ENCODE measurements at places on chromosomes 4 and X. TPM values are rescaled to one million over a fixed set of nuclear protein-coding genes. Genes with fewer than 3 reads are reported as not detected.

Gene HSFX2
- not detected for total RNA-seq

Gene EMD
- 58.6 TPM for total RNA-seq

Gene CT47A1
- total RNA-seq = not detected

Gene PIN4
- 3.1 TPM for total RNA-seq

DNA sequence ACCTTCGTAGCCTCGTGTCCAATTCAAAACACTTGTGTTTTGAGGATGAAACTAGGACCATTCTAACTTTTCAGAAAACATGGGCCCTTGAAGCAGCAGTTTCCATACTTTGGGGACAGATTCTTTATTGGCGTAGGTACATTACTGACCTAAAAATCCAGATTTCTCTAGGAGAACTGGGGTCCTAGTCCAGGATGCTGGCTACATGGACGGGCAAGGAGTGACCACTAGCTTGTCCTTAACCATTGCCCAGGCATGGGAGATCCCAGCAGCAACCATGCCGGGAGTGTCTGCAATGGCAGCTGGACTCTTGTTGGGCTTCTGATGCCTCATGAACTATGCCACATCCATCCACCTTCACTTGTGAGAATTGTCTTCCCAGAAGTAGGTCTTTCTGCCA, 62.2 kb upstream of the WDR1 start:
- DNase-seq = no peak

DNA sequence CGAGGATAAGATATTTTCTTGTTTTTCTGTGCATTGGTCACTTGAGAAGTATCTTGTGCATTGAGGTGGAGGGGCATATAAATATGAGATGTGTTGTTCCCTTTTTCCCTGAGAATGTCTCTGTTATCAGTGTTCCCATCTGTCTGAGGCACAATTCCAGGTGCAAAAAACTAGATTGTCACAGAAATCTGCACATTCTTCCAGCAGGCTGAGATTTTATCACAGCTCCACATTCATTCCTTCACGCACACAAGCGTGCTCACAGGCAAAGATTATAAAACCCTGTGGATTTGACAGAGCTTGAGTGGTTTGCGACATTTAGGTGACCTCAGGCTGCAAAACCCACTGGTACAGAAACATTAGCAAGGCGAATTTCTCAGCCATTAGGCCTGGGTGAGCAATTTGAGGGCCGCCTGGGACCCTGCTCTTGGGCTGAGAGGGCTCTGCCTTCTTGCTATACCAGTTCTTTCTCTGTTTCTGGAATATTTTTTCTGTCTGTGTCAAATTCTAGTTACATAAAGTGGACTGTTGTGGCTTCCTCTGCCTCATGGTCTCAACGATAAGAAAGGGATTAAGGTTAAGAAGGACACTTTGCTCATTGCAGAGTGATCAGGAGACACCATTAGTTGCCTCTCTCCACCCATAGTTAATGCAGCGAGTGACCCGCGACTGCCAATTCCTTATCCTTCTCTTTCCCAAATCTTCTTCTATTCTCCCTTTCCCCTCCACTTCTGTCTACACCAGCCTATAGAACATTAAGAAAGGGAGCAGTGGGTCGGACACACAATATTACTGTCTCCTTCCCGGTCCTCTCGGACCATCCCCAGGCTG, 86.7 kb upstream of the C1QTNF7 start:
- DNase-seq = no peak

DNA sequence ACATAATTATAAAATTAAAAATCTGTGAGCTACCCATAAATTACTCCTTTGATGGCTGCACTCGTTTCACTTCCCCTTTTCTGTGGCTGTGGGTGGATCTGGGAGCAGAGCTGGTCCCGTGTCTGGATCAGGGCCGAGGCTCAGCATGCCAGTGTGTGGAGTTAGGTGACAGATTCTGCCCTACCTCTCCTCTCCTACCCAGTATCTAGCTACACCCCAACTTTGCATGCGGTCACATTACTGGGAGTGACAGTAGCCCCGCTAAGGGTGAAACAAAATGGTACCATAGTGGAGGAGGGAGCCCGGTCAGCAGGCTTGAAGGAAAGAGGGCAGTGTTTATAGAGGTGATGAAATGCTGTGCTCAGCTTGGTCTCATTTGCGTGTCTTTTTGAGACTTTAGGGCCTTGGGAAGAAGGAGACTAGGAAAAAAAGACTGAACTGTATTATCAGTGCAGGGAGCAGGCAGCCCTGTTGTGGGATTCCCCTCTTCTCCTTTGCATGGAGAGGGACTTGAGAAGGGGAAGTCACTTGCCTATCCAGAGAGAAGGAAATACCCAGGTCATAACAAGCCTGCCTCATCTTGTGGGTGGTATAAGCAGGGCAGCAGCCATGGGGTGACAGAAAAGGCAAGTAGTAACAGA, 48.4 kb downstream of the ARHGAP10 start:
- peak; percentile 61 for DNase-seq

GRCh38 chrX:119055687-119056086, 17.1 kb upstream of the CT47C1 start:
- DNase-seq = no peak

GRCh38 chrX:38859602-38860001, 58.3 kb downstream of the MID1IP1 start:
- DNase-seq = no peak

DNA sequence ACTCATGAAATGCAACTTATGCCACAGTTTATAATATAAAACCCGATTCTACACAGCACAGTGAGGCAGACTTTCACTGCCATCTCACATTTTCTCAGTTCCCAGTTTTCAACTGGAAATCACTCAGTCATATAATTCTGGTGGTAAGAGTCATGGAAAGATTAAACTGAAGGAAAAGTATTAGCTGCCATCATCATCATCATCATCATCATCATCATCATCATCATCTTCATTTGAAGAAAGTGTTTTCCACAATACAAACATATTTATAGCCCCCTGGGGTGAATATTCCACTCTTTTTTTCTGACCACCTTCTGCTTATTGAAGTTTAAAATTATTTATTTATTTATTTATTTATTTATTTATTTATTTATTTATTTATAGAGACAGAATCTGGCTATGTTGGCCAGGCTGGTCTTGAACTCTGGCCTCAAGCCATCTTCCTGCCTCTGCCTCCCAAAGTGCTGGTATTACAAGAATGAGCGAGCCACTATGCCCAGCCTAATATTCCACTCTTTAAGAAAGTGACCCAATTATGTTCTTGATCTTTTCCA, 6.0 kb upstream of the UBQLN2 start:
- DNase-seq = no peak

GRCh38 chr4:8410641-8411271, 29.8 kb downstream of the ACOX3 start:
- no peak for DNase-seq

DNA sequence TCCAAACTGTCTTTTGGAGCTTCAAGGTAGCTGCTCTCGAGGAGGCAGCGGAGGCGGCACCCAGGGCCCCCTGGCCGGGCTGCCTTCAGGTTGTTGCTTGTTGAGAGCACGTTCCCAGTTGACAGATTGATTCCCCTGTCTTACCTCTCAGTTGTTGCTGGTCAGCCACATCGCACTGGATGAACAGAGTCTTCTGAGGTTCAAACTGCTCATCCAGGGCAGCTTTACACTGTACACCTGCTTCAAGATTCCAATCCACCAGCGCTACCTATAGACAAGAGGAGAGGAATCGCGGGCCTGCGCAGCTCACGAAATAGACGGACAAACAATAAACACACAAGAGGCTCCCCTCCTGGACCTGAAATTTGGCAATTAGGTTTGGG, 497 bp downstream of the HPGD start:
- peak; percentile 30 for DNase-seq

- no peak for DNase-seq
Measured at GRCh38 chrX:46298821-46299220, 246.4 kb downstream of the ZNF674 start.

- DNase-seq = no peak
Measured at GRCh38 chr4:180292339-180292738, 1950.9 kb upstream of the TENM3 start.
